T-helper 2 cell (primary cell): ENCODE measurements at places on chromosomes 6 and 20.

DNA sequence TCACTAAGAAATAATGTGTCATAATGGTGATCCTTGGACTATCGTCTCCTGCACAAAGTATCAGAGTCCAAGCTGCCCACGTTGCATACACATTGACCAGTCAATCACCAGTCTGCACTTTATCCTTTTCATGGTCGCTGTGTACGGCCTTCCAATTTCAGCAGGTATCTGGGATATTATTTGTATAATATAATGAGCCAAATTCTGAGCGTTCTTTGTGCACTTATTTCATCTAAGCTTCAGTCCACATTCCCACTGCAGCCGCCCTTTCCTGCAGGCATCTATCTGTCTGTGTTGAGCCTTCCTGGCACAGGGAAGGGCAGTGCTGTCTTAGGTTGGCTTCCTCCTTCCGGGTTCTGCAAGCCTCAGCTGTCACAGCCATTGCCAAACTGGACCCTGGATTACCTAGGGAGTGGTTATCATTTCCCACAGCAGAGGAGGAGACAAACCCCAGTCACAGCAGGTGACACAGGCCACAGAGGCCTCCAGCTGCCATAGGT is 174.3 kb downstream of the TTLL2 start:
- no peak for DNase-seq

- no peak for DNase-seq
These were observed 182.4 kb upstream of the TSHZ2 start for GRCh38 chr20:52789716-52790115.

- no peak for DNase-seq
These were observed 75.6 kb upstream of the HS3ST5 start for GRCh38 chr6:114418304-114418972.

GRCh38 chr20:58309591-58310290 is at the start of gene RAB22A:
TSS of gene RAB22A (plus strand) at chr20:58309715. CDS start at chr20:58309977, 262 bp downstream.
- DNase-seq = peak; percentile 72

- no peak for DNase-seq
These were observed 47.3 kb downstream of the PFDN4 start for GRCh38 chr20:54255157-54255556.

DNA sequence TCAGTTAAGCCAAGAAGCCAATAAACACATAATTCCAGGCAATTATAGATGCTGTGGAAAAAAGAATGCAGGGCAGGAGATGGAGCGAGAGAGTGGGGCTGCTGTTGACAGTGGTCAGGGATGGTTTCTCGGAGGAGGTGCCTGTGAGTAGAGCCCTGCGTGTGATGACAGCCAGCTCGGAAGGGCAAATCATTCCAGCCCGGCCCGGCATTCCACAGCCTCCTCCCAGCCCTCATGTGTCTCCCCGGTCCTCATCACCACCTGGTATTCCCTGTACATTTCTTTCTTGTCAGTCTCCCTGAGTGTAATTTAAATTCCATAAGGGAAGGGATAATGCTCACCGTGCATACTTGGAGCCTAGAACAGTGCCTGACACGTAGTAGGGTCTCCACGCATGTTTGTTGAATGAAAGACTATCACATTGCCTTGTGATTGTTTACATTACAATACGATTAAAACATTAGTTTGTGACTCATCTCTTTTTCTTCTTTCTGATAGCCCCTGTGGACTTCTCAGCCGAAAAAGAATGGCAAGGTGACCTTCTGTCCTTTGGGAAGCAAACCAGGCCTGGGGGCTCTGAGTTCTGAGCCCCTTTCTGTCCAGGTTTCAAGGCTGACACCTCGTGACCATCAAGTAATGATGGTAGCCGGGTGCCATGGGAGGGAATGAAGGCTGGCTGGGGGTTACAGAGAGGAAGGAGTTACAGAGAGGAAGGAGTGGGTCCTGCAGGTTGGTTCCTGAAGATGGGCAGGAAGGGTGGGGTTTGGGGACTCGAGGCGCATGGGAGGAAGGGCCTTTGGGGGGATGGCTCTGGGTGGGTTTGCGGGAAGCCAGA is 379.5 kb upstream of the SULF2 start:
- DNase-seq = no peak

DNA sequence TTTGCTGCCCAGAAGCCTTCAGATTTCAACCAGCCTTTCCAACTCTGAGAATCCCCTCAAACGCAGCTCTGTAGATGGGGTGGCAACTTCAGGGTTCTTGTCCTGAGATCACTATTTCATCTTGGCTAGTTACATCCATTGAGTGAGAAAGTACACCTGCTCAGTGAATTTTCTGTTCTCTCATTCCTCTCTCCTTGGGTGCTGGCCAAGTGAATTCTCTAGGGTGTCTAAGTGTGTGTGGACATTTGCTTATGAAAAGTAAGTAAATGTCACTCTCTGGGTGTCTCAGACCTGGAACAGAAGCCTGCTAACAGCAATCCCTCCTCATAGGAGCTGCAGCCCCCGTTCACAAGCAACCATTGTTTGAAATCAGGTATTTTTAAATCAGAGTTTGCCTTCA is 3.8 kb downstream of the RIN2 start:
- DNase-seq = no peak

GRCh38 chr20:3325864-3326263 is 81.6 kb downstream of the DNAAF9 start:
- DNase-seq = no peak

DNA sequence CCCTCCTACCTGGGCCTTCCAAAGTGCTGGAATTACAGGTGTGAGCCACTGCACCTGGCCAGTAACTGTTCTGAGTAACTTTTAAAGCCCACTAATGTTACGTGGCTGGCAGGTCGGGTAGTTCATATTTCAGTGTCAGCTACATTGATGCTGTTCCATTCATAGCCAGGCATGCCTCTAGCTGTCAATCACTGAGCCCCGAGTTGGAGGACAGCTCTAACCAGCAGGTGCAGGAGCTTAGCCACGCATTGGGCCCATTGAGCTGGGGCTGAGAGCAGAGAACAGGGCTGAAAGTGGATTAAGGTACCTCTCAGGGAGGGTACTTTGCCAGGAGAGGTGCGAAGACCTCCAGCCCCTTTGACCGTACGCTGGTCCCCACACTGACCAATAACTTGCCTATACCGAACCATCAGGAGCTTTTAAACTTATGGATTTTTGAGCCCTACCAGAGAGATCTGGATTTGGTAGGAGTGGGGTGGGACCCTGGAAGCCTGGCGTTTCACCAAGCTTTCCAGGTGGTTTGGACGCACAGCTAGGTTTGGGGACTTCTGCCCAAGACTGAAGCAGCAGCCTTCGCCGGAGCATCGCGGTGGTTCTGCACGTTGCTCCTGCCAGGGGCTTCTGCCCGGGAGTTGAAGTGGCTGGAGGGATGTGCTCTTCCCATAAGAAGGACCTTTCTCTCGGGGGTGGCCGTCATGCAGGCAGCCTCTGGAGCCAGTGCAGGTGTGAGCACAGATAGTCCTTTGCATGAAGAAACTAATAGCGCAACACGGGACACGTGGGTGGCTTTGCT is 82.6 kb downstream of the SERAC1 start:
- no peak for DNase-seq

GRCh38 chr6:147559006-147559405 is 50.5 kb downstream of the SAMD5 start:
- no peak for DNase-seq

DNA sequence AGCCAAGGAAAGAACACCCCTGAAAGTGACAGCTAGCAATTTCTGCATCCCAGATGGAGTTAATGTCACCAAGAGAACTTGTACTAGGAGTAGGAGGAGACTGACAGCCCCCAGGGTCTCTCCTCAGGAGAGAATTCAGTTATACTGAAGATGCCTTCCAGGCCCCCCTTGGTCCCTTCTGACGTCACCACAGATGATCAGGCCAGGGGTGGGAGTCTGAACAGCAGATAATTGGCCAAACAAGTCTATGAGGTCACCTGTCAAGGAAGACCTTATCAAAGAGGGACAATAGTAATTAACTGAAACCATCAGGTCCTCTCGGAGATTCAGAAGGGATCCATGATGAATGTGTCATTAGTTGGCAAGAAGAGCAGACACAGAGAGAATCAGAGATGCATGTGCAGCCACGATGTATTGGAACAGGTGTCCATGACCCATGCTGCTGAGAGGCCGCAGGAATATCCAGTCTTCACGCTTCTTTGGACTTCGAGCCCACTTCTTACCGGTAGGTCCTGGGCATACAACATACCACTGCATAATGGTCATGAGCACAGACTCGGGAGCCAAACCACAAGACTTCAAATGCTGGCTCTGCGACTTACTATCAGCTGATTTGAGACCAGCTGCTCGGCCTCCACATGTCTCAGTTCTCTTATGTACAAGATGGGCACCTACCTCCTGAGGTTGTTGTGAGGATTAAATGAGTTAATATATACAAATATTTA is 10.2 kb downstream of the TRIM10 start:
- DNase-seq = no peak

DNA sequence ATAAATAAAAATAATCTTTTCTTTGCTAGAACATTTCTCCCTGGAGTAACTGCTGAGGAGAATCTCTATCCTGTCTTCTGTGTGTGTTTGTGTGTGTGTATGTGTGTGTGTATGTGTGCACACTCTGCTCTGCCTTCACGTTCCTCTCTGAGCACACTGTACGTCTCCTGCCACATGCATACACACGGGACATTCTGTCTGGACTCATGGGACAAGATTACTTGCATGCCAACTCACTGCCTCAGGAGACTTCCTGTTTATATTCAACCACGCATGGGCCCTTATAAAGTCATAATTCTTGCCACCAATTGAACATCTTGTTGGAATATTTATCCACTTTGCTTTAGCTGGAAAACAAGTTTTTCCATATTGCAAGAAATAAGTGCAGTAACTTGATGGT is 930.6 kb downstream of the KIF16B start:
- no peak for DNase-seq

- DNase-seq = no peak
These were observed 48.9 kb downstream of the HDDC2 start for GRCh38 chr6:125252891-125253290.

DNA sequence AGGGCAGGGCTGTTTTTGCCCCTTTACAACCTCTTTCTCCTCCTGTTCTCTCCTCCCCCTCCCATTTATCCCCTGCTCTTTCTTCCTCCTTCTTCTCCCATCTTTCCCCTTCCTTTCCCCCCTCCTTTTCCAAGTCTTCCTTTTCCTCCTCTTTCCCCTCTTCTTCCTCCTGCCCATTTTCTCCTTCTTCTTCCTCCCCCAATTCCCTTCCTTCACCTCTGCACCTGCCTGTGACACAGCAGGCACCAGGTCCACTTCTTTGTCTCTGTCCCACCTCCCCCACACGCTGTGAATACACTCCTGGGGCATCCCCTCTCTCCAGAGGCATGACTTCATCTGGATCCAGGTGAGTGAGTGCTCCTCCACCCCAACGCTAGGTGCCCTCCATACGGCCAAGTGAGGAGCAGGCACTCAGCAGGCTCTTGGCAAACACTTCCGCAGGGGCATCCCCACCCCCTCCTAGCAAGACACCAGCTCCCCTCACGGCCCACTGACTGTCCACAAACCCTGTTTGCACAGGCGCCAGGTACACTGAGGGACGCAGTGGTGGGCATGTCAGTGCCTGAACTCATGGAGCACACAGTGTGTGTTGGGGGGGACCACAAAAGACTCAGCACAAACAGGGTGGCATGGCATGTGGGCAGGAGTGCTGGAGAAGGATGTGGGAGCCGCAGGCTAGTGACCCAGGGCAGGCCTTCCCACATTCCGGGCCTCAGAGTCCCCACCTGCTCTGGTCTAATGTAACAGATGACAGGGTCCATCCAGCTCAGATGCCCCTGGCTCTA is 10.7 kb upstream of the TLDC2 start:
- DNase-seq = no peak

- DNase-seq = no peak
These were observed 15.6 kb downstream of the BCLAF1 start for GRCh38 chr6:136274062-136274461.

- no peak for DNase-seq
These were observed 111.1 kb downstream of the COL12A1 start for GRCh38 chr6:75094614-75095200.

GRCh38 chr6:44917430-44917829 is 410.7 kb upstream of the RUNX2 start:
- no peak for DNase-seq

DNA sequence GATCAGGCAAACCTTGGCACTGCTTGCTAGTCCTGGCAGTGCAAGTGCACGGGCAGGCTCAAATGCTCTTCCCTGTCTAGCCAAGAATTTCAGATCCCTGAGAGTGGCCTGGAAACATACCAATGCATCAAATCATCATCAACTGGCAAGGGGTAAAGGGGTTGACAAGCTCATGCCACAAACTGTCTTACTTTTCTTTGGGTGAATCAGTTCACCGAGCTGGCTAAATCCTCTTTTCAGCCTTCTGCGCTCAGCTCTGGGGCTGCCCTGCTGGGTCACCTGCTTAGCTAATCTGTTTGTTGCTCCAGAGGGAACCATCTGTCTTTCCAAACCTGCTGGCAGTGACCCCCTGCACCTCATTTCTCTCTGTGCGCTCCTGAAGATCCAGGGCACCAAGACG is 59.5 kb downstream of the LYRM4 start:
- no peak for DNase-seq

GRCh38 chr6:18488526-18489270 is 101.5 kb downstream of the RNF144B start:
- DNase-seq = no peak

DNA sequence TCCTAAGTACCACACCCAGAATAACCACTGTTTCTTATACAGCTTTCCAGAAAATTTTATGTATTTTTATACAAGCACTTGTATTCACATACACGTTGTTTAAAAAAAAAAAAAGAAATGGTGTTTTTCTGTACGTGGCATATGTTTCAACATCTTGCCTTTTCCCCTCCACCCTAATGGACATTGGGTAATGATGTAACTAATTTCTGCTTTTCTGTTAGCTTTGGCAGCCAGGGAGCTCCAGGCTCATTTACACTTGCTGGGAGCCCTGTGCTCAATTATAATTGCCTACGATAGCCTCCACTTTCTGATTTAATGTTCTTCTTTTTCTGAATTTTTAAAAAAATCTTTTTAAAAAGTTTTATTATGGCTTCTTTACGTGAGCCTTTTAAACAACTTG is 352.4 kb downstream of the UTRN start:
- DNase-seq = no peak

- no peak for DNase-seq
These were observed 238.8 kb upstream of the NOX3 start for GRCh38 chr6:155694419-155694790.

GRCh38 chr20:37209661-37210314 is 30.4 kb upstream of the MROH8 start:
- DNase-seq = no peak

DNA sequence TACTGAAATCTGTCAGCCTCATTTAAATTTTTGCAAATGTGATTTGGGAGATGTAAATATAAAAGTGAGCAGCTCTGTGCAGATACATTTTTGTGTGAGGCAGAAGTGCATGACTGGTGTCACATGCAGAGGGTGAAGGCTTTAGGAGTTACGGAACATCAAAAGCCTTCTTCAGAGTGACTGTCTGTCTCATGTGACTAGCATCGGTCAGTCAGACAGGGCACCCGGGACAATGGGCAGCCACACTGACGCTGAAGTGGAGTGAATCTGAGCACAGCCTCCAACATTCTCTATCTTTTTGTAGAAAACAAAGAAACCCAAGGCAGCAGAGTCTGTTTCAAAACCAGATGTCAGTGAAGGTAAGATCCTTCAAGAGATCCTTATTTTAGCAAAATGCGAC is 7.9 kb upstream of the FAM209A start:
- DNase-seq = no peak
